Right ventricle myocardium superior (tissue), 1 donor: ENCODE measurements at places on chromosomes 1 and 21. TPM values are rescaled to one million over a fixed set of nuclear protein-coding genes. Genes with fewer than 3 reads are reported as not detected.

LAMC1 gene
- 87.5 TPM for total RNA-seq

PEX19 gene
- total RNA-seq: 97.3 TPM

FAM229A gene
- total RNA-seq: 1.7 TPM

PGLYRP3 gene
- not detected for total RNA-seq

DENND2C gene
- total RNA-seq: 2.6 TPM

RBM8A gene
- 57.9 TPM for total RNA-seq

- no peak for DNase-seq
Observed at GRCh38 chr1:212506666-212507065, 73.9 kb downstream of the NENF start.

DNA sequence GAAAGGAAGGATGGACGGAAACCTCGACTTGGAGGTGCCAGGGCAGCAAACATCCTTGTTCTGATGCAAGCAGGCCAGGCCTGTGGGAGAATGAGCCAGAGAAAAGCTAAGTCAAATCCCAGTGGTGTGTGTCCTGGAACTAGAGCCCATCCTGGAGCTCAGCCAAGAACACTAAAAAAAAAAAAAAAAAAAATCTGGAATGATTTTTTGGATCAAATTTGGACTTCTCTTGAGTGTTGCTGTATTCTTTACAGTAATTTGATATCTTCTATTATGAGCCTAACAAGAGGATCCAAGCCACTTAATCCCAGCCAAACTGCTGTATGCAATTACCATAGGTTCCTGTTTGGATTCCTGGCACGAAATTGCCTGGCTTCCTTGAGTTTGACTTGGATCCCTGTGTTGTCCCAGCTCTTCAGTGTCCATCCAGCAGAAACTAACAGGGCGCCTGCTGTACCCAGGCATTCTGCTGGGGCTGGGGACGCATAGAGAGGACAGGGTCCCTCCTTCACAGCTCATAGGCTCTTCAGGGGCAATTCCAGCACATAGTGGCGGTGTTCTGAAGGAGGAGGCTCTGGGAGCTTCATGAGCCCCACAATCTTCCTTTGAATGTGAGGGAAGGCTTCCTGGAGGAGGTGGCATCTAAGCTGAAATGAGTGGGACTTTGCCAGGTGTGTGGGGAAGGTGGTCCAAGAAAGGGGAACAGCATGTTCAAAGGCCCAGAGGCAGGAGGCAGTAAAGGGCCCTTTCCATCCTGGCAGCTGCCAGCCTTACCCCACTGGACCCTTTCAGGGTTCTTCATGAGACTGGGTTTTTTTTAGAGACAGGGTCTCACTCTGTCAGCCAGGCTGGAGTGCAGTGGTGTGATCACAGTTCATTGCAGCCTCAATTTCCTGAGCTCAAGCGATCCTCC lies 24.7 kb downstream of the EPHX1 start:
- DNase-seq: peak; percentile 75

DNA sequence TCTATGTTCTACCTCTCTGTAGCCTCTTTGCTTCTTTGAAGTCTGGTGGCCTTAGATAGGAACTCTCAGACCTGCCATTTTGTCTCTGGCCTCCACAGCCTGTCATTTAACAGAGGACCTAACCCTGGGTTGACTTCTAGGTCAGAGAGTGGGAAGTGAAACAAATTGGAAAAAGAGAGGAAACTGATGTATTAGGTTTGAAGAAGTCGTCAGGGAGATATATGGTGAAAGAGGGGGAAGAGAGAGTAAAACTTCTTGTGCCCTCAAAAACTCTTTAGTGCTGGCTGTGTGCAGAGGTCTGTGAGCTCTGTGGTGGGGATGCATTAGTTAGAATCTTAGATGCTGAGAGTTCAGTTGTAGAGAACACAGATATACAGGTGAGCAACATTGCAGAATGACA lies 30.2 kb upstream of the CD1D start:
- DNase-seq: no peak

- peak; percentile 39 for DNase-seq
Observed at GRCh38 chr21:19065164-19065563, 661.6 kb upstream of the TMPRSS15 start.

GRCh38 chr1:20446796-20447195 lies 39.2 kb downstream of the CAMK2N1 start:
- DNase-seq: no peak

DNA sequence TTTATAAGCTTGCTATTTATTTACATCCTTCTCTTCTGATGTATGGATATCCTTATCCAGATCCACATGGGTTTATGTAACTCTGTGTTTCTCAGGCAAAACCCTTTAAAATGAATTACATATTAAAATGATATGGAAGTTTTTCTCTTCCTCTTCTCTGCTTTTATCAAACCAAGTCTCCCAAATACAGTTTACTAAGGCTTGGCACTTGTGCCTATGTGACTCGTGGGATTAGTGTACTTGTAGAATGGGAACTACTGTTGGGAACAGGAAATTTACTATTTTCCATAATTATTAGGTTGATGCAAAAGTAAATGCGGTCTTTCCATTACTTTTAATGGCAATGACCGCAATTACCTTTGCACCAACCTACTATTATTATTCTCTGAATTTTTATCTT lies 14.8 kb downstream of the SIM2 start:
- DNase-seq: no peak

DNA sequence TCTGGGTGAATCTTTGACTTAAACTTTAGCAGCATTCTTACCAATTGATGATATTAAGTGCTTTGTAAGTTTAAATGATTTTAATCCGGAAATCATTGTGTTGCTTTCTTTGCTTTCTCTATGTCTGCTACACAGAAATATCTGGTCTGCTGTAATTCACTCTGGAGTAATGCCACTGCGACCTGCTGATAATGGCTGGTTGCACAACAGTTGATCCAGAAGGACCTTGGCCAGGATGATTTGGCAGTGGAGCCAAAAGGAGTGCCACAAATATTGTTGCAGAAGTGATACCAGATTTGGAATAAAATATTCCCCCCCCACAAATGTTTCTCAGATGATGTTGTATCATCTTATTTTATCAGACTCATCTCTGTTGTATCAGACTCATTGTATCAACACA lies 2063.9 kb downstream of the MRPL39 start:
- no peak for DNase-seq
